ENCODE measurements at places on chromosomes 16 and 17.
A peak's percentile ranks its signal among the peaks of the same experiment; 100 is the strongest.

DNA sequence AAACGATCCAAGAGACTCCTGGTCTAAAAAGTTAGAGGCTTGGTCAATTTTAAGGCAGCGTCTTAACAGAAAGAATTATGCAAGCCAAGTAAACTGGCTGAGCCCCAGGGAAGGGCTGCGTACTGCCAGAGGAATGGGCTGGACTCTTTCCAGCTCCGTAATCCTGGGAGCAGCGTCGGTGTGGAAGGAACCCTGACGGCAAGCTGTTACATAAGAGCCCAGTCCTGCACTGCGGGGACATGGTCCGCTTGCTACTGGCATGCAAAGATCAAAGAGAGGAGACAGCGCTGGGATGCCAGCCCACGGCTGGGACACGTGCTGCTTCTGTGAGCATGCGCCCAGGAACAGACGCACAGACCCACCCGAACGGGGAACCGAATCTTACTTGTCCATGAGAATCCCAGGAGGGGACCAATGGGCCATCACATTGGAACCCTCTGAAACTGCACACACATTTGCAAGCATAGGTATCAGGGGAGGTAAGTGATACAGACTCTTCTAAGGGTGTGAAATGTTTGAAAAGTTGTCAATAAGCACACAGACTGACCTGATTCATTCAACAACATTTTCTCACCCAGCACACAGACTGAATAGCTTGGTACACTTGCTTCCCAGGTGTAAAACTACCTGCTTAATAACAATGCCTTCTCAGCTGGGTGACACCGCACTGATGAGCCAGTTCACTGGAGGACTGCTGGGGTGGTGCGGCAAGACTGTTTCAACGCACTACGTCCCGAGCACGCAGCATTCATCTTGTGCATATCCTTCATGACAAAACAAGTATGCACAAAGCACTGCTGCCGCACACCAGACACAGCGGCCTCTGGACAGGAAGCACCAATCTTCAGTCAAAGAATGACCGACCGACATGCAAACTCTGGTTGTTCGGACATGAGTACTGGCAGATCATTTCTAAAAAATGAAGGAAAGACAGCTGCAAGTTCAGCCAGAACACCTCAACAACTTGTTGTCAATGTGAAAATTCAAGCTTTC, 94.9 kb downstream of the ANKRD11 start:
- peak; percentile 95 for DNase-seq

DNA sequence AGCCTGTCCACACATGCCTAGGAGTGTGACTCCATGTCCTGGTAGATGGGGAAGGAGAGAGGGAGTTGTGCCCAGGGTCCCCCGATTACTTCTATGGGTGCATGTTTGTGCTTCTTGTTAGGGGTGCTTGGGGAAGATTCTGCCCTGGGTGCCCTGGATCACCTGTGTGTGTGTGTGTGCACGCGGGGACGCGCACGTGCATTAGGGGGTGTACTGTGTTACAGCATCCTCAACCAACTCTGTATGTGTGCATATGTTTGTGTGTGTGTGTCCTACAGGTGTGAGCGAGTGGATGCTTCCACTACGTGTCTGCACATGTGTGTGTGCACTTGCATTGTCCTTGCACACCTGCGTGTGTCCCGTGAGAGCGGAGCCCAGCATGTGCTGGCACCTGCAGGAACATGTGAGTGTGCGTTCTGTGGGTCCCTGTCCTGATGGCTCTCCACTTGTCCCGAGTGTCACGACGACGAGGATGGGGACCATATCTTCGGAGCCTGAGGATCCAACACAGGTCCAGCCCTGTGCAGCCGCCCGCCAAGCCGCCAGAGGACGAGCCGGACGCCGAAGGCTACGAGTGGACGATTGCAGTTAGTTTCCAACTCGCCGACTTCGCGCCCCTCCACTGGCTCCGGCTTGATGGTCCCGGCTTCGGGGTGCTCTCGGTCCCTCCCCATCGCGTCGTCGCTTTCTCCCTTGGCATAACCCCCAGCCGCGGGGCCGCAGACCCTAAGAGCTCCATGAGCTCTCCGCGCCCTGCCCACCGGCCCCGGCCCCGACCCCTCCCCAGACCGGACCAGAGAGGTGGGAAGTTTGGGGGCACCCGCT, 6.0 kb upstream of the TBC1D3B start:
- no peak for DNase-seq

- DNase-seq: no peak
Measured at GRCh38 chr16:88957887-88958577, 19.0 kb downstream of the CBFA2T3 start.

- DNase-seq: no peak
Measured at GRCh38 chr16:4339909-4340308, 11.2 kb downstream of the PAM16 start.

DNA sequence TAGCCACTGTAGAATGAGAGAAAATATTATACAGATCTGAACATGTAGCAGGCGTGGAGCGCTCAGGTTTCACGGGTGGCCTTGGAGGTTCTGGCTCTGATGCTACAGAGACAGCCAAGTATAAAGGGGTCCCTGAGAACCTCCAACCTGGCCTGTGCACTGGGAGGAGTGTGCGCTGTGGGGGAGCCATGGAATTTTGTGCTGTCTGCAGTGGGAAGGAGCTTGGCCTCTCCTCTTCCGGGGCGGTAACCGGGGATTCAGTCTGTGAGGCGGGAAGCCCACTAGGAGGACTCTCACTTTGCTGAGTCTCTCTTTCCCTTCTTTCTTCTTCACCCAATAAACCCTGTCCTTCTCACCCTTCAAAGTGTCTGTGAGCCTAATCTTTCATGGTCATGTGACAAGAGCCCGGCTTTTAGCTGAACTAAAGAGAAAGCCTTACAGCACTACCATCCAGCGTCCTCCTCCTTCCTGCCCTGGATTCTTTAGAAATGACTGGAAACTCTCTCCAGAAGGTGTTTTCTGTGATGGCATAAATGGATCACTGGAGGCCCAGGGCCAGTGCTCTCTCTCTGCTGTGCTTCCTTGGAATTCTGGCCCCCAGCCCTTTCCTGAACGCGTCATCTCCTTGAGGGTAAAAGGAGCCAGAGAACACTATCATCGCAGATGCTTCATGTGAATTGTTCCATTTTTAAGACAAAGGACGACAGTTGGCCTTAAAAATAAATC, 232.1 kb upstream of the CACNG5 start:
- DNase-seq: no peak

DNA sequence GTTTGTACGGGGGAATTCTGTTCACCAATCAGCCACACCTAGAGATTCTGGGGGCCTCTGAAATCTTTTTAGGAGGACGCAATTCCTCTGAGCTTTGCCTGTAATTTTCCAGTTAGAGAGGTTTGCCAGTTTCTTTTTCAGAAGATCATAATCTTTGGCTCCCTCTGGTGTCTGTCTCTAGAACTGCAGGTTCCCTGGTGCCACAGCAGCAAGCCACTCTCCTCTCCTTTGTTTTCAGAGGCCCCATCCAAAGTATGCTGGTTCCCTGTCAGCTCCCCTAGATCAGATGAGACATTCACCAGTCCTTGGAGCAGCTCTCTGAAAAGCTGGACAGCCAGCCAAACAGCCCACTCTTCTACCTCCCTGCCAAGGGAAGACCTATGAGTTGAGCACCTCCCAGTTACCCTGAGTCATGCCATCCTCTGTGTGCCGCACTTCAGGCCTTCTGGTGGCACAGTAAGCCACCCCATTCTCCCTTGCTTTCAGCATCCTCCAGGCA, 36.1 kb downstream of the RNF112 start:
- DNase-seq: peak; percentile 84

DNA sequence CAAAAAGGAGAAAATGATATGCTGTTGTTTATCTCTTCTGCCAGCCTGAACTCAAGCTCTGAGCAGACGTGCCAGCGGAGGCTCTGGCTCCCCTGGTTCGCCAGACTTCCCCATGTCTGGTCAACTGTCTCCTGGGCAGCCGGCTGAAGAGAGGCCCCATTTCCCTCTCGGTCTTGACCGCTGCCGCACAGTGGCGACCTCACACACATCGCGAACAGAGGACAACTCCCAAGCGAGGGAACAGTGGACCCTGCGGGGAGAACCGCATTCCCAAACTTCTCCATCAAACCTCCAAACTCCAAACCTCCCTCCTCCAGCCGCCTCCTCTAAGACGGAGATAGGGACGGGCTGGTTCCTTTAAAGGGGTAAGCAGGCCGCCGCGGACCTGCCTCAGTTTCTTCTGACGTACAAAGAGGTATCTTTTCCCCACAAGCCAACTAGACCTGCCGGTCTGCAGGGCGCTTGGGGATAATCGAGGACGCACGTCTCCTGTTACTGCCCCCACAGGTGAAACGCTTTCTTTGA, 24.9 kb upstream of the RFFL start:
- DNase-seq: peak; percentile 59

DNA sequence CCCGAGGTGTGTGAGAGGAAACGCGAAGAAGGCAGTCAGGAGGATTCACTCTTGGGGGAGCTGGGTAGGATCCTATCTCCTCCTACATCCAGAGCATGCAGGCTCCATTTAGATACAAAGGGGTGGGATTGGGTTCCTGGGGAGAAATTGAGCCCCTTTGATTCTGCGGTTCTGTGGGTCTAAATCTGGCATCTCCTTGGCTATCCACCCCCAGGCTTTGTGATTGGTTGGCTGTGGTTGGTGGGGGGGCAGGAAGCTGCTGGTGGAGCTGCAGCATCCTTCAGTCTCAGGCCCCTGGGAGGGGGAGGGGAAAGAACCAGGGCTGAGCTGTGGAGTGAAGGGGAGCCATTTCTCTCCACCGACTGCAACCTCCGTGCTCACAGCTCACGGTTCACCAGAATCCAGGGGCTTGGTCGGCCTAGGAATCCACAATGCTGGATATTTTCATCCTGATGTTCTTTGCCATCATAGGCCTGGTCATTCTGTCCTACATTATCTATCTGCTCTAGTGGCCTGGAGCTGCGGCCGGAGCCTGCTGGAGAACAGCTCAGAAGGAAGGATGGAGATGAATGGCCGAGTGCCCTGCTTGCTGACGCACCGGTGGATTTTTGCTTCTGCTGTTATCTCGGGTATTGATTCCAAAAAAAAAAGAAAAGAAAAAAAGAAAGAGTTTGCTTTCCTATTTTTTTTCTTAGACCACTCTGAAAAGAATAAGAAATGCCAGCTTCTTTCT, at the start of gene LASP1NB:
Gene LASP1NB (plus strand): TSS at position 352 of the 733 bp plus-strand sequence.
- no peak for DNase-seq

Measured in T47D (cell line).